ENCODE measurements at places on chromosomes 1 and 21.

DNA sequence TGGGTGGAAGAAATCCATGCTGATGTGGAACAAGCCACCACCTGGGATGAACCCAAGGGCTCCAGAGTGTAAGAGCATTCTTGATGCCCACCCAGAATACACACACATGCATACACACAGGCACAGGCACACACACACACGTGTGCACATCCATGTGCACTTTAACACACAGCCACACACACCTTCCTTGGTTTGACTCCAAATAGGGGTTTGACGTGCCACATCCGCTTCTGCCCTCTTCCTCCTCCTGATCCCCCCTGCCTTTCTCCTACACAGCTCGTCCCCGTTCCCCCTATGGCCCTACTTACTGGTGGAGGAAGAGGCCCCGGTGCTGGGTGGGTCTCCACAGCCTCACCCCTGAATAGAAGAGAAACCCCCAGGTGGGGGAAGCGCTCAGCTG is 16.0 kb downstream of the SPATA21 start:
- no peak for DNase-seq

GRCh38 chr1:2224170-2224584 is 3.9 kb upstream of the SKI start:
- no peak for DNase-seq

DNA sequence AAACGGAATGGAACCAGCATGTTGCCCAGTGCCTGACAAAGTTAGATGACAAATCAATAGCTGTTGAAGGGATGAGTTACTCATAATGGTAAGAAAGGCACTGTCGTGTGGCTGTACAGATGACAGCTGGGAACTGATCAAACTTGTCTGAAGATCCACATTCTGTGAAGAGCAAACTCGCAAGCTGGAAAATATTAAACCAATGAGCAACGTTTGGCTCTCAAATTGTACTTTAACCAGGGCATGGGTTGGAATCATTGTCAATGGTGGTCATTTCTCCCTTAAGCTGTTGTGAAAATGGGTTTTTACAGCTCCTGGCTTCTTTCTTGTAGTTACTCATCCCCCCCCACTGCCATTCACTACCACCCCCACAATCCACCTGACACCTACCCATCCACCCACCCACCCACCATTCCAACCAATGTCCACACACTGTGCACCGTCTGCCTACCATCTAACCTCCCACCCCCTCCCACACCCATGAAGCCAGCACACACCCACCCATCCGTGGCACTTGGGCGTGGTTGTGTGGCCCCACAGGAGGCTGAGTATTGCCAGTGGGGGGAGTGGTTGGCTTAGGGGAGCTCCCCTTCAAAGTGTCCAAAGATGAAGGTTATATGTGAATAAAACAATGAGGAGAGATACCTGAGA is 46.7 kb downstream of the CLDN14 start:
- DNase-seq: no peak

DNA sequence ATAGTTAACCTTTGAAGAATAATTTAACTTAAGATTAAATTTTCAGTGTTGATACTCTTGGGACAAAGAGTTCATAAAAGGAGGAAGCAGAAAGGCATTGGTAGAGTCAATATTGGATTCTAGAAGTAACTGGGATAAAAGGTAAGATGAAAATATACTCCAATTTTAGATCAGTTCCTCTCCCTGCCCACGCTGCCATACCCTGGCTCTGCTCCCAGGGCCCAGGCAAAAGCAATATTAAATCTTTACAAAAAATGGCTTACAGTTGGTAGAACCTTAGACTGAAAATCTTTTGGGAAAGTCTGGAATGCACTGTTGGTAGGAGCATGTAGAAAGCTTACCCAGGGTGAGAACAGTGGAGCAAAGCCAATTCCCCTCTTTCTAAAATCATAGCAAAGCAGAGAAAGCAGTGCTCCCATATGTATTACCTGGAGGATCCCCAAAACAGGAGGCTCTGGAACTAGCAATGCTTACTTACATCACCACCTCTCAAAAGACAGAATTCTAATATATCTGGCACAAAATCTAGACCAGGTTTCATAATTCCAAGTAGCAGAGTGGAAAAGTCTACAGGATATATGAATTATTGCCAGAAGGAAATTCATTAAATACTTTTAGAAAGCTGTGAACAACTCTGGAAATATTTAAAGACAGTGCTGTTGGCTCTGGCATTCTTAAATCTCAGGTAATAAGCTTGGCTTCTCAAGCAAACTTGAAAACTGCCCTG is 24.5 kb downstream of the KIAA0319L start:
- no peak for DNase-seq

GRCh38 chr1:87169263-87169910 is 159.3 kb upstream of the LMO4 start:
- DNase-seq: no peak

- no peak for DNase-seq
These were observed 2.8 kb upstream of the MTF2 start for GRCh38 chr1:93076268-93076667.

DNA sequence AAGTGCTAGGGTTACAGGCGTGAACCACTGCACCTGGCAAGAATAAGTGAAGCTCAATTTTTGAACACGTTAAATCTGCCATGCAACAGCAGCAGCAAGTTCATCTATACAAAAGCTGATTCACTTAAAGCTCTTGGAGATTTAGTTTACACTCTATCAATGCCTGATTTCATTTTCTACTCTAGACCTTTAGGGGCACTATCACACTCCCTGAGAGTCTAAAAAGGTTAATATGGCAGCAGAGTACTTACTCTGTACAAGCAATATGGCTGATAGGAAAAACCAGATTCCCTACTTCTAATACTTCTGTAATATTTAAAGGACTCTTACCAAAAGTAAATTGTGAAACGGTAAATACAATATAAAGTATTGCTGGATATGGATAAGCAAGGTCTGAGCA is 4.8 kb downstream of the RBM34 start:
- no peak for DNase-seq

DNA sequence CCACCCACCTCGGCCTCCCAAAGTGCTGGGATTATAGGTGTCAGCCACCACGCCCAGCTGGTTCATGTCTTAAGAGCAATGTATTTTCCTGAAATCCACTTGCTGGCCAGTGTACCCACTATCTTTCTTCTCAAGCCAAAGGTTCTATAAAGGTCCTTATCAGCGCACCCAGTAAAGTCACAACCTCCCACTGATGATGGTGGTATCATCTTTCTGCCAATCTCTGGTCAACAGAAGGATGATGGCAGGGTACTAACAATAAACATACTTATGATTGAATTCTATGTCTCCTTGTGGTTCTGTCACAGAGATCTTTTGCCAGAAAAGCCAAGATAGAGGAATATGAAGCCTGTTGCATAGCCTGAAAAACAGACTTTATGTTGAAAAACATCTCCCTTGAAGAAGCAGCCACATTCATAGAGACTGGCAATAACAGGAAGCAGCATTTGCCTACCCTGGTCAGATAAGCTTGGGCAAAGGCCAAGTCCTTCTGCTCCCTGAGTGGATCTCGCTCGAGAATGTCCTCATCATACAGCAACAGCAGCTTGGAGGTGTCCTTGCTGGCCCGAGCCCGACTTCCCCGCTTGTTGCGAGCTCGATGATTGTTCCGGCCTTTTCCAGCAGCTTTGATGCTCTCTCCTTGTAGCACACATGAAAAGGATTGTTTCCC is 73.0 kb downstream of the DAP3 start:
- DNase-seq: no peak

DNA sequence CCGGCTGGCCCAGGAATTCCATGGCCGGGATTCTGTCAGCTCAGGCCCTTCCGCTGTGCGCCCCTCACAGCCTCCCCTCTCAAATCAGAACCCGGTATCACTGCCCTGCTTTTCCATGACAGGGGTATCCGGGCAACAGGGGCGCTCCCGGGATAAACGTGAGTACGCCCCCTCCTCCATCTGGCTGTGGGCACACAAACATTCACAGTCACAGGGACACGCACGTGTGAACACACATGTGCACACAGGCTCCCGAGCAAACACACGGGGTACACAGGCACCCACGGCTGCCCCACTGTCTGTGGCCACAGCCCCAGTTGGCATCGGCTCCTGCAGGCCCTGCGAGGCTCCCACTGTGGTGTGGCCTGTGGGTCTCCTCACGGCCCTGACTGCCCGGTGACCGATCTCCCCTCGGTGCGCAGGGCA is 16.7 kb downstream of the COL6A1 start:
- DNase-seq: no peak

DNA sequence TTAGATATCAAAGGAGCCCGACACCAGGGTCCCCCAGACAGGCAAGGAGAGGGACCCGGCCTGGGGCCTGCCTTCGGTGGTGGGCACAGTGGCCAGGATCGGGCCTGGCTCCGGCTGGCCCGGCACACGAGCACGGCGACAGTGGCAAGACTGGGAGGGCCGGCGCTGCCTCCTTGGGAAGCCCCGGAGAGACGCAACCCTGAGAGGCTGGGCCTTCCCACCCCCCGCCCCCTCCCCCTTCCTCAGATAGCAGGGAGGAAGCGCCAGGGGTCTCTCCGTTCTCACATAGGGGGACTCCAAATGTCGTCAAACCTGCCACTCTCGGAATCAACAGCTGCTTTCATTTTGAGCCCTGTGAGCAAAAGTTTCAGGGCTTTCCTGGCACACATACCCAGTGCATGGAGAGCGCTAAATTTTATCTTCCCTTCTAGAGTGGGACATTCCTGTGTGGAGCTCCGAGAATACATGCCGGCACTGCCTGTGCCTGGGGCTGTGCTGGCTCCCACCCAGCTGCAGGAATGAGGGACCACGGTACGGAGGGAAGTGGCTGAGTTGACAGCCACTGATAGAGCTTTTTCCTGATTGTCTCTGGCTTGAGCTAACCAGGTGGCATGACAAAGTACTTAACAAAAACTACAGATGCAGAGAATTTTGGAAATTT is 62.4 kb downstream of the CD247 start:
- DNase-seq: peak; percentile 56

DNA sequence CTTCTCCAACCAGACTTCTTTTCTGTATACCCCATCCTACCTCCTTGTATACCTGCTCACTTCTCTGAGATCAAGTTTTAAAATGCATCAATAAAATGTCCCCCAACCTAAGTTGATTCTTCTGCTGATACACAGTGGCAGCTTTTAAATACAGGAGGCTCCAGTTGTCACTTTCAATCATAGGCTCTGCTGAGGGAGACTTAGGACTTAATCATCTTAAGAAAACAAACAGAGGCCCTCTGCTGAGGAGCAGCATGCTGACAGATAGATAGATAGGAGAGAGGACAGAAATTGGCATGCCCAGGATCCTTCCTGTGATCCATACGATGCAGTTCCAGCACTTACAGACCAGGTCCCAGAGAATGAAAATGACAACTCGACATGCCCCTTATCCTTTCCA is 311.0 kb upstream of the PROX1 start:
- DNase-seq: no peak

- no peak for DNase-seq
These were observed 3.3 kb downstream of the NCSTN start for GRCh38 chr1:160346463-160346862.

DNA sequence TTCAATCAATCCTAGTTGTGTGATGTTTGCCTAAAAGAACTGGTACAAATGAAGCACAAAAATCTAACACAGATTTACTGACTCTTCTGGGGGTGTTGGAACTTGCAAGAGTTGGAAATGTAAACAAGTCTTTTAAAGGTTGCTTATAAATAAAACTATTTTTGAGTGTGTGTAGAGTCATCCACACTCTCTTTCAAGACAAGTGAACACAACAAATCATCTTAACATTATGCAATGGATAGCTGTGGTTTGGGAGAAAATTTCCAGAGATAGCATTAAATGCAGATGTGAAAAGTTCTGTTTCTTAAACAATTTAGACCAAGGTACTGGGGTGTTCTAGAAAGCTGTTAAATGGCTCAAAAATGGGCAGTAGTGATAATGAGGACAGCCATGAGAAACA is 28.7 kb downstream of the C1orf87 start:
- no peak for DNase-seq

- no peak for DNase-seq
These were observed 131.0 kb upstream of the RUNX1 start for GRCh38 chr21:35179990-35180540.

DNA sequence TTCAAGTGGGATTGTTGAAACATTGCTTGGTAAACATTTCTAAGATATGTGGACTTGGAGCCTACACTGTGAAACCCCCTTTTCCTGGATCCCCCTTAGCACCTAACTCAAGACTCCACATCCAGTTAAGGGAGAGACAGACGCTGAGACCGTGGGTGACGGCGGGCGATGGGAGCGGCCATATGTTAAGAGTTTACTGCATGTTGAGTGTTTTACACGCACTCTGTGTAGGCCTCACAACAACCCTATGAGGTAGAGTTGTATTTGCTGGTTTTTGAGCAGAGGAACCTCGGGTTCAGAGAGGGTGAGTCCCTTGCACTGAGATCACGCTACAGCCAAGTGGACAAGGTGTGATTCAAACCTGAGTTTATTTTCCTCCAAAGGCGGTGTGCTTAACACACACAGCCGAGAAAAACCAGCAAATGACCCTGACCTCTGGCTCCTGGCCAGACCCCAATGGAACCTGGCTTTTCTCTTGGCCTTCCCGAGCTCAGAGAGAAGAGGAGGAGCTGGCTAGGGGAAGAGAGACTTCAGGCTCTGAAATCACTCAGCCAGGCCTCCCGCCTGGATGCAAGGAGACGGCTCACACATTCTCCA is 46.9 kb upstream of the GOLT1A start:
- DNase-seq: no peak

DNA sequence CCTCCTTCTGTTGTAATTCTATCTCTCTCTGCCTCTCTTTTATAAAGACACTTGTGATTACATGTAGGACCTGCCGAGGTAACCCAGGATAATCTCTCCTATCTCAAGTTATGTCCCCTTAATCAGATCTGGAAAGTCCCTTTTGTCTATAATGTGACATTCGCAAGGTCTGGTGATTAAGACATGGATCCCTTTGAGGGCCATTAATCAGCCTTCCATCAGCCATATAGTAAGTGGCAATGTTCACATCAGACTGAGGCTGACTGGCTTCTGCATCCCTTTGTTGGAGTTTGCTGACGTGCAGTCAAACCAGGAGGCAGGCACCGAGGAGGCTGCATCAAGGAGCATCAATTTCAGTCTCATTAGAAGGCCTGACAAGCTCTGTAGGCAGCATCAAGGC is 209.6 kb downstream of the BACH1 start:
- DNase-seq: no peak

- no peak for DNase-seq
These were observed 85.4 kb upstream of the LRRC8D start for GRCh38 chr1:89735479-89735878.

DNA sequence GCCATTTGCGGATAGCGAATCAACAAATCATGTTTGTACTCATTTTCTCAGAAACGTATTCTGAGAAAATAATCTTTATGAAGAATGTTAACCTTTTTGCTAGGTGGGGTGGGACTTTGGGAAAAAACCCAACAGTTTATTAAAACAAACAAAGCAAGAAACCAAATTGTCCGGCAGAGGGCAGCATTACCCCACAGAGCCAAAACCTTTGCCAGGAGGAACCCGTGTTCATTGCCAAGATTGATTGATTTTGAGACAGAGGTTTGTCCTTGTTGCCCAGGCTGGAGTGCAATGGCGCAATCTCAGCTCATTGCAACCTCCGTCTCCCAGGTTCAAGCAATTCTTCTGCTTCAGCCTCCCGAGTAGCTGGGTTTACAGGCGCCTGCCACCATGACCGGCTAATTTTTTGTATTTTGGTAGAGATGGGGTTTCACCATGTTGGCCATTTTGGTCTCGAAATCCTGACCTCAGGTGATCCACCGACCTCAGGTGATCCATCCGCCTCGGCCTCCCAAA is 70.8 kb upstream of the RHOU start:
- DNase-seq: peak; percentile 33

All from T-helper 22 cell (primary cell).